ENCODE measurements at places on chromosomes 12 and 14. TPM values are rescaled to one million over a fixed set of nuclear protein-coding genes. Genes with fewer than 3 reads are reported as not detected.

DNA sequence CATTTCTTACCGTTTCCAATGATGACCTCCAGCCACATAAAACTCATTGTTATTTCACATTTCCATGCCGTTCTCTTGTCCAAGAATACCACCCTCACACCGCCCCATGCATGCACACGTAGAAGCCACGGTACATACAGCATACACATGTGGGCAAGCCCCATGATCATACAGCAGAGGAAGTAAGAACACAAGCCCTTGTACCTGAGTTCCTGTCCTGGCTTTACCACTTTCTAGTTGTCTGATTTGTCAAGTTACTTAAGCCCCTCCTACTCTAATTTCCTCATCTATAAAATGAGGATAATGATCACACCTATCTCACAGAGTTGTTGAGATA is 59.9 kb downstream of the DUSP16 start:
- H3K27ac ChIP-seq, result no peak overlapping the region
- no peak overlapping the region for H3K4me3 ChIP-seq
- peaks cover 14% of the 10 kb centered on the region for H3K4me1 ChIP-seq
- no peaks in the 10 kb centered on the region for H3K27me3 ChIP-seq

GRCh38 chr12:3041558-3042164 is 35.5 kb upstream of the TSPAN9 start:
- peak; percentile 68 for DNase-seq
- H3K27me3 ChIP-seq, result no peaks in the 10 kb centered on the region
- no peak overlapping the region for H3K4me3 ChIP-seq
- no peaks in the 10 kb centered on the region for H3K36me3 ChIP-seq
- no peaks in the 10 kb centered on the region for H3K4me1 ChIP-seq

DNA sequence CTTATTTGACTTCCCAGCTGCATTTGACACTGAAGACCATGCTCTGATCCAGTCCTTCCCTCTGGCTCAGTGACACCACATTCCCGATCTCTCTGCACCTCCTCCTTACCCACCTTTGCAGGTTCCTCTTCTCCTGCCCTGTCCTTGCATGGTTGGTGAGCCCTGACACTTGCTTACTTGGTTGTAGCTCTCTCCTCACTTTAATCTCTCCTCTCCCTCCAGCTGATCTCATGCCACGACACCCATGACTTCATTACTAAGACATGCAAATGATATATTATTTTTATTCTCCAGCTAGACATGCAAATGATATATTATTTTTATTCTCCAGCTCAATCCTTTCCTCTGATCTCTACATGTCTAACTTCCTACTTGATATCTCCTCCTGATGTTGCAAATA is at the start of gene SERPINA9:
Gene SERPINA9 (minus strand): TSS at position 175 of the 400 bp plus-strand sequence. CDS start 6,357 bp downstream, outside the sequence.
- H3K27me3 ChIP-seq, result no peaks in the 10 kb centered on the region
- no peak for DNase-seq
- no peak within 1 kb of the TSS for H3K27ac ChIP-seq
- H3K4me1 ChIP-seq, result no peaks in the 10 kb centered on the region
- H3K4me3 ChIP-seq, result no peak within 1 kb of the TSS
- no peaks in the 10 kb centered on the region for H3K36me3 ChIP-seq

DNA sequence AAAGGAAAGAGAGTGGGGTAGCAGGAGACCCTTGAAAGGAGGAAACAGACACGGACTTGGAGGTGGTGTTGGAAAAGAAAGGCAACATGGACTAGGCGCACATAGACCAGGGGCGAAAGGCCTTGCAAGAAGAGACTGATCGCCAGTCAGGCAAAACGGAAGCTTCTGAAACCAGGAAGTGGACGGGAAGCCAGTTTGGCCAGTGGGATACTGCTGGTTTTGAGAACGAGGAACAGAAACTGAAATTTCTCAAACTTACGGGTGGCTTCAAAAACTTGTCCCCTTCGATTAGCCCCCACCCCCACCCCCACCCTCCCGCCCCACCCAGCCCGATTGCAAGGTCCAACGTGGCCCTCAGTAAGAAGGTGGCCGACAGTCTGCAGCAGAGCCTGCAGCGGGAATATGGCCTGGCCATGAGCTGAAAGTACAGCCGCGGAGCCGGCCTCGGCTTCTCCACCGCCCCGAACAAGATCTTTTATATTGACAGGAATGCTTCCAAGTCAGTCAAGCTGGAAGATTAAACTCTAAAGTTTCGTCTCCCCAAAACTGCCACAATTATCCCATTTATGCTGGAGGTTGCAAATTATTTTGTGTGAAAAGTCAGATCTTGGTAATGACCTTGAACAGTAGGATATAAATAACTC is 364.7 kb downstream of the BCAT1 start:
- H3K27ac ChIP-seq, result no peak overlapping the region
- H3K36me3 ChIP-seq, result no peaks in the 10 kb centered on the region
- H3K27me3 ChIP-seq, result no peaks in the 10 kb centered on the region
- no peak overlapping the region for H3K4me3 ChIP-seq
- DNase-seq, result no peak

- peaks cover 7% of the 10 kb centered on the region for H3K4me1 ChIP-seq
- no peaks in the 10 kb centered on the region for H3K36me3 ChIP-seq
- H3K27me3 ChIP-seq, result no peaks in the 10 kb centered on the region
- peak; percentile 77 for DNase-seq
- no peak overlapping the region for H3K4me3 ChIP-seq
These were observed 2.5 kb downstream of the ANG start for GRCh38 chr14:20690848-20691640.

NANOG gene
- not detected for total RNA-seq

RIC8B gene
- total RNA-seq, result 13.7 TPM

SAMD4A gene
- total RNA-seq, result 88.8 TPM

NPAS3 gene
- total RNA-seq, result 0.13 TPM

DYRK4 gene
- 38.7 TPM for total RNA-seq
